Activated T-helper 1 cell treated with anti-CD3 and anti-CD28 coated beads, Interleukin-12 subunit alpha, Interleukin-12 subunit beta, Interleukin-2, Interleukin-4 antibody, amounts not matched to agents 30 ng/mL and 10 ng/mL and 1 ng/mL, durations not matched to agents 14 hours and 24 hours and 36 hours (primary cell): ENCODE measurements at places on chromosomes 1 and 21. TPM values are rescaled to one million over a fixed set of nuclear protein-coding genes. Genes with fewer than 3 reads are reported as not detected.

GRCh38 chr1:230747127-230747730 lies at the start of gene CAPN9:
Gene CAPN9, plus strand, starts transcription at chr1:230747388. Its CDS starts 109 bp downstream, at chr1:230747497.
- H3K27me3 ChIP-seq: peaks cover 2% of the 10 kb centered on the region
- no peak for DNase-seq
- H3K36me3 ChIP-seq: no peaks in the 10 kb centered on the region

GRCh38 chr21:14071902-14072734 lies 138.6 kb downstream of the LIPI start:
- H3K4me1 ChIP-seq: no peaks in the 10 kb centered on the region
- no peak for DNase-seq
- peaks cover 7% of the 10 kb centered on the region for H3K36me3 ChIP-seq
- no peak overlapping the region for H3K27ac ChIP-seq

GRCh38 chr1:206482611-206483010 lies 12.3 kb downstream of the IKBKE start:
- H3K4me1 ChIP-seq: peaks cover 13% of the 10 kb centered on the region
- H3K4me3 ChIP-seq: no peak overlapping the region
- H3K27ac ChIP-seq: peak overlapping the region; percentile 61
- peaks cover 39% of the 10 kb centered on the region for H3K36me3 ChIP-seq

- no peak for DNase-seq
- H3K36me3 ChIP-seq: no peaks in the 10 kb centered on the region
- H3K4me3 ChIP-seq: no peak overlapping the region
- H3K27me3 ChIP-seq: peaks cover 4% of the 10 kb centered on the region
These were observed 63.1 kb downstream of the KIF21B start for GRCh38 chr1:200960236-200960947.

DNA sequence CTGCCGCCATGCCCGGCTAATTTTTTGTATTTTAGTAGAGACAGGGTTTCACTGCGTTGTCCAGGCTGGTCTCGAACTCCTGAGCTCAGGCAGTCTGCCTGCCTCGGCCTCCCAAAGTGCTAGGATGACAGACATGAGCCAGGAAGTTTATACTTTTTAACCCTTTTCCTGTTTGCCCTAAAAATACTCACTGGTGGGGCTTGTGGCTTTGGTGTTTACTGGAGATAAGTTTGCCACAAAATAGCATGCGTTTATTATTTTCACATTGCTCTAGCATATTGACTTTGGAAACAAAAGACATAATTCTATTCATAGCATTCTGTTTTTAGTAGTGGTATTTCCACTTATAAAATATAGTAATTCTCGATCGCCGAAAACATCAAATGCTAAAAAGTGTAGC lies 19.8 kb upstream of the GTF2B start:
- no peak overlapping the region for H3K4me3 ChIP-seq
- H3K27me3 ChIP-seq: peaks cover 1% of the 10 kb centered on the region
- no peak for DNase-seq
- H3K4me1 ChIP-seq: peaks cover 9% of the 10 kb centered on the region

CD5L gene
- not detected in 2 replicates for total RNA-seq

FRRS1 gene
- total RNA-seq: 0.07 and 0.62 TPM in 2 replicates
